ENCODE measurements at places on chromosomes 4 and X.

- no peak for ATAC-seq
These were observed 89.5 kb upstream of the VEGFC start for GRCh38 chr4:176882206-176882605.

GRCh38 chr4:20506827-20507226 is 193.4 kb upstream of the PACRGL start:
- no peak for ATAC-seq

DNA sequence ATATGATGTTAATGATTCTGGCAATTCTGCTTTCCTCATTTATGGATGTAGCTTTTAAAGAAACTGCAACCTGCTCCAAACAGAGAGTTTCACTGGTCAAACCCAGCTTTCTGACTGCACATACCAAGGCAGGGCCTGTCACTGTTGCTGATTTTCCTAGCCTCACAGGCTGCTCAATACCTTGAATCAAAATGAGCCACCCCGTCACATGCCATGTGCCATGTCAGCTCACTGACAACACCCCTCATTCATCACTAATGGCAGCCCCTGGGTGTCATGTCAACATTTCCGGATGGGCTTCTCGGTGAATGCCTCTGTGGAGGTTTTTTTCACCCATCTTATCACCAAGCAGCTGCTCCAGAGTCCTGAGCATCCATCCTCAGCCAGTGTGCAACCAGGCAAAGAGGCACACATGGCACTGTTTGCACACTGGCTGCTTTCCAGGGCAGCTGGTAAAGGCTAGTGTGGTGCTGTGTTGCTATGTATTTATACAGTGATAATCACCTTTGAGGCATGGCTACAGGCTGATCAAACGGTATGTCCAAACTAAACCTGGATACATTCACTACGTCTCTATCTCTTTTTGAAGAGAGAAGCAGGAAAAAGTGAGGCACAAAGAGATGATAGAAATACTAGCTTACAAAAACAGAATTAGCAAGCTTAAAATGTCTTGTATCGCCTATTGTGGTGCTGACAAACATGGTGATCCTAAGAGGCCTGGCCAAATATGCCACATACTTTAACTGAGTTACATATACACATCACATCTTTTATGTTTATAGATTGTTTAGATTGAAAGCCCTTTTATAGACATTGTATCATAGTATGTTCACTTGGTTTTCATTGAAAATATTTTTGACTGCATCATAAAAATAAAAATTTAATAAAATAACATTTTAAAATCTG is 94.6 kb upstream of the INPP4B start:
- ATAC-seq: no peak

- ATAC-seq: no peak
These were observed 884 bp downstream of the RELL1 start for GRCh38 chr4:37685161-37685822.

DNA sequence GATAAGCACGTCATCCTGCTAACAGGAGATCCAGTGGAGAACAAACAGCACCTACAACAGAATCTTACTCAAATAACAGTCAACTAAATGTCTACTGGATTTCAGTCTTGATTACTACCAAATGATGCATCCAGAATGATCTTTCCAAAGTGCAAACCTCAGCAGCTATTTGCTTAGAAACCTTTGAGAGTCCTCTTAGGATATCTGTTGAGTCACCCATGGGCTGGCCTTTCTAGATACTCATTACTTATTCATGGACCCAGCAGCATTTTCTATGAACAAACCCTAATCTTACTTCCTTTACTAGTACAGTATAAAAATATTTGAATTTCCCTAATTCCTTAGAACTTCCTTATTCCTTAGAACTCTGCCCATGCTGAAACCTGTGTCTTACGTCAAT is 118.5 kb upstream of the PABPC4L start:
- no peak for ATAC-seq

DNA sequence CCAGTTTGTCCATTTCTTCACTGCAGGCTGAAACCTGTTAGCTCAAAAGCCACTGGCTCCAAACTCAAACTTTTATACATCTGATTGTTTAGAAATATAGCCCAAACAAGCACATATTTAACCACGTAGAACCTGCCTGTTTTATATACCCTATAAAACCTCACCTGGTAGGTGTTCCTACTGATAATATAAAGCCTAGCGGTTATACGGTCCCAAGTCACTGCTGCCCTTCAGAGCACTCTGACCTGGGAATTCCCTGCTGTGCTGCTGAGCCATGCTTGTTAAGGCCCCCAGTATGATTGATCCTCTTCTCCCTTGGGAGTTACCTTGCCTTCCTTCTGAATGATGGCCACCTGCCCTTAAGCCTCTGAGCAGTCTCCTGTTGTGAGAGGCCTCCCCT is 432.8 kb upstream of the LCORL start:
- ATAC-seq: no peak

DNA sequence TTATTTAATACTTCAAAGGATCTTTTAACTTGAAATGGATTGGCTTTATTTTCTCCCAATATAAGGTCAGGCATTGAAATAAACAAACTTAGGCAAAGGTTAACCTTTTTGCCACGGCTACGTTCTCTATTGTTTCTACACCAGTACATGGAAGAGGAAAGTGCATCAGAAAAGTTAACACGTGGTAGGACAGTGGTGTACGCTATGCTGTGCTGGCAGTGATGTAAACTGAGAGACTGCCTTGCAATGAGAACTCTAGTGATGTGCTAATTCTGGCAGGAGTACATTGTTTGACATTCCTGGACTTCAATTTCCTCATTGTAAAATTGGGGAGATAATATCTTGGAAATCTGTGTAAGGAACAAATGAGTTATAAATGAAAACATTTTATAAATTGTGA is 208.2 kb downstream of the TMA16 start:
- ATAC-seq: no peak

- no peak for ATAC-seq
These were observed 67.2 kb upstream of the NDP start for GRCh38 chrX:44040406-44040805.

DNA sequence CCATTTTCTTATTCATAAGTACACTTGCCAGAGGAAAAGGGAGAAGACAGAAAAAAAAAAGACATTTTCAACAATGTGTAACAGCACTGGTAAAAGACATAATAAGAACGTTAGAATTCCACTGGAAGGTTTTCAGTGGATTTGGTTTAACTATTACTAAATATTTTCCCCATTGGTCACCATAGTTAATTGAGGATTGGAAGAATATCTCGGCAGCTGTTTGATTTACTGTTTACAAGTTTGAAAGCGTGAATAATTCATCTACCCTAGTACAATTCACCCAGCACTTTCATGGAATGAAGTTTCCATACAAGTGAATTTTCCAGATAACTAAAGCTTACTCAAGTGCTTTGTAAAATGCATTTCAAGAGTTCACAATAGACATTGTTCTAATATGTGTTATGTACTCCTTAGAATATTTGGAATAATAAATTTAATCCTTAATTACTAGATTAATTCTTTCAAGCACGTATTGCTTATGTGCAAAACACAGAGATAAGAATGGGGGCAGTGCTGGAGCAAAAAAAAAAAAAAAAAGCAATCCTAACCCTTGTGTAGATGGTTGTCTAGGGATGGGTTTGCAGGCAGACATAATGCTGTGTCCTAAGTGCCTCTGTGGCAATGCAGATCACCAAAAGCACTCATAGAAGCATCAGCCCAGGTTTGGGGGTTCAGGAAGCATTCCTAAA is 57.1 kb downstream of the ENPEP start:
- no peak for ATAC-seq

DNA sequence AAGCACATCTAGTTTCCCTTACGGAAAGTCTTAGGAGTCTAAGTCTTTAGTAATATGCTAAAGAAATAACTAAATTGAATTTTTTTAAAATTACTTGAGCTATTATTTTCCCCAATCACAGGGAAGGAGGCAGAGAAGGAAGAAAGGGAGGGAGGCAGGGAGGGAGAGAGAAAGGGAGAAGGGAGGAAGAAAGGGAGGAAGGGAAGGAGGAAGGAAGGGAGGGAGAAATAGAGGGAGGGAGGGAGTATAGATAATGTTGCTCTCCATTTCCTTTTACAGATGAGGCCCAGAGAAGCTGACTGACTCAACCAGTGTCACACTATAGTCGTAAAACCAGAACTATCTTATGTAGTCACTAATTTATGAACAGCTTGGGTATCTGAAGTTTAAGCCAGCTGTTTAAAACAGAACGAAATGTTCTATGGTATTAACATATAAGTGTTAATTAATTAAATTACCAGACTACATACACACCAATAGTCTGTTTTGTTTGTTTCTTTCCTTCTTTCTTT is 14.6 kb downstream of the SH3RF1 start:
- peak; percentile 46 for ATAC-seq

GRCh38 chrX:69503228-69503781 is 821 bp upstream of the NALF2 start:
- ATAC-seq: peak; percentile 5

- ATAC-seq: peak; percentile 51
These were observed 2.4 kb downstream of the NKX3-2 start for GRCh38 chr4:13541720-13542576.

GRCh38 chrX:66036231-66036630 is 3.6 kb downstream of the VSIG4 start:
- no peak for ATAC-seq

- ATAC-seq: no peak
These were observed 88.4 kb downstream of the TTC29 start for GRCh38 chr4:146857298-146857697.

GRCh38 chr4:120009731-120010130 is 56.9 kb downstream of the MAD2L1 start:
- no peak for ATAC-seq

GRCh38 chr4:125704726-125705125 is 390.0 kb downstream of the FAT4 start:
- ATAC-seq: no peak

DNA sequence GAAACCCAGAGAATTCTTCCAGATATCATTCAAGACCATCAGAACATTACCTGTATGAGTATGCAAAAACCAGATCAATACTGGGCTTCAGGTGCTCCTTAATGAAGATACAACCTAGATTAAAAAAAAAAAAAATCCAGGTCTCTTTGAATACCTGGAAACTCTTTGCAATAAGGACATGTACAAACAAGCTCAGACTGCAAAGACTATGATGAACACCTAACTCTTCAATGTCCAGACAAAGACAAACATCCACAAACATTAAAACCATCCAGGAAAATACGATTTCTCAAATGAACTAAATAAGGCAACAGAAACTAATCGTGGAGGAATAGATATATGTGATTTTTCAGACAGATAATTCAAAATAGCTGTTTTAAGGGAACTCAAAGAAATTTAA is 38.7 kb downstream of the NLRP2B start:
- ATAC-seq: no peak

DNA sequence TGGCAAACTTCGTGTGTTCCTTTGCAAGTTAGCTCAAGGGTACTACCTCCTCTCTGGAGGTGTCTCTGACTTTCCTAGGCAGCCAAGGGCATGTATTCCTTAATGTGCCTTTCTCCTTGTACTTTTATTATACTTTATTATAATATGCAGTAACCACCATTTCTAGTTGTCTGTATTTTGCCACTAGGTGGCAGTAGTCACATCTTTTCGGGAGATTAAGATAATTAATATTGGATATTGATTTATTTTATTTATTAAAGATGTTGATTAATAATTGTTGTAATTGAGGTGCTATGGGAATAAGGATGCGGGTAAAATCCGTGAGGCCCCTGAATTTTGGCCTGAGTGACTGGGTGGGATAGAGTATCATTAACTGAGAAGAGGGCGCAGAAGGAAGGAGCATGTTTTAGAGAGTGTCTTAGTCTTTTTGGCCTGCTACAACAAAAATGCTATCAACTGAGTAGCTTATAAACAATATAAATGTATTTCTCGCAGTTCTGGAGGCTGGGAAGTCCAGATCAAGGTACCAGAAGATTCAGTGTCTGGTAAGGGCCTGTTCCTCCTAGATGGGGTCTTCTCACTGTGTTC is 153.3 kb downstream of the TMEM164 start:
- ATAC-seq: no peak

DNA sequence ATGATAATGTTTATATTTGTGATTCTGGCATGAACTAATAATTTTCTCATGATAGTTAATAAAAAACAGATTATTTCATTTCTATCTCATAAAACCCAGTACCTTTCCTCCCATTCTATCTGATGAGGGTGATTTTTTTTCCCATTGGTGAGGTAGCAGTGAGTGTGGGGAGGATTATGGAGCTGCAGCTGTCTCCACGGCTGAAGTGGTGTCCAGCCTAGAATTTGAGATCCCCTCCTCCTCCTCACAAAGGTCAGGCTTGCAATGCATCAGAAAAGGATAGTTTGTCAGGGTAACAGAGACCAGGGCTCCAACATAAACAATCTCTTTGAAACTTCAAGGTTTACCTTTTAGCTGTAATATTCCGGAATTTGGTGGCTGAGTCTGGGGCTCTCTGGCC is 60.9 kb downstream of the C4orf51 start:
- ATAC-seq: no peak

DNA sequence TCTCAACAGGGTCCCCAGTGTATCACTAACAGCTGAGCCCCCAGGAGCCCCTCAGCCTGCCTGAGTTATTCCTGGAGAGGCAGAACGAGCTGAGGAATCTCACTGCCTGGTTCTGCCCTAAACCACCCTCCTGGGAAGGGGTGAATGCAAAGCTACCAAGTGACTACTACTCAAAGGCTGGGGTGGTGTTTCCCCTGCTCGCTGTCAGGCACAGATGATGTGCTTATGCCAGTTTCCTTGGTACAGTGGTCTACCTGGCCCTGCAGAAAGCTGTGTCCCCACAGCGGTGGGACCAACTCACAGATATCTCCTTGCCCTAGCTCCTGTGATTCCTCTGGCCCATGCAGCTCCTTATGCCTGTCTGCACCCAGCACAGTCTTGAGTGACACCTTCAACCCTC is 35.4 kb upstream of the ASMTL start:
- no peak for ATAC-seq

DNA sequence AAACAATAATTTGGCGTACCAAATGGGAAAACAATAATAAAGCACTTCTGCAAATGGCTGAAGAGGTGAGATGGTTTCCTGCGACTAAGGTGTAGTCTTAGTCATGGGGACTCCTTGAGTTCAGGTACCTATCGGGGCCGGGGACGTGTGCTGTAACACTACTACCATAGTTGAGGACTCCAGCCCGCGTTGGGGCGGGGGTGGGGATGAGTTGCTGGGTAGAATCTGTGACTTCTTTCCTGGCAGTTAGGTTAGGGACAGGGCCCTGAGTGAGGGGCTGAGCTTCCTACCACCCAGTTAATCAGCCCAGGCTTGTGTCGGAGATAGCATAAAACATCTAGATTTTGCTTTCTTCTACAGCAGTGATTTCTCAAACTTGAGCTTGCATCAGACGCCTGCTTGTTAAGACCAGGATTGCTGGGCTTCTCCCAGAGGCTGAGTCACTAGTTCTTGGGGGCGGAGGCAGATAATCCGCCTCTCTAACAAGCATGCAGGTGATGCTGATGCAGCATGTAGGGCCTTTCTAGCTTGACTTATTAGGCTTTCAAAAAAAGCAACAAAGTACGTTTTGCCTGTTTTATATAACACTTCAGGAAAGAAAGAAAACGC is 30.2 kb downstream of the RBBP7 start:
- peak; percentile 86 for ATAC-seq

Data from esophagus mucosa (tissue), 1 donor.